ENCODE measurements at places on chromosomes 4 and X.

- peak; percentile 7 for DNase-seq
Measured at GRCh38 chrX:151082077-151082948, 94.1 kb upstream of the GPR50 start.

DNA sequence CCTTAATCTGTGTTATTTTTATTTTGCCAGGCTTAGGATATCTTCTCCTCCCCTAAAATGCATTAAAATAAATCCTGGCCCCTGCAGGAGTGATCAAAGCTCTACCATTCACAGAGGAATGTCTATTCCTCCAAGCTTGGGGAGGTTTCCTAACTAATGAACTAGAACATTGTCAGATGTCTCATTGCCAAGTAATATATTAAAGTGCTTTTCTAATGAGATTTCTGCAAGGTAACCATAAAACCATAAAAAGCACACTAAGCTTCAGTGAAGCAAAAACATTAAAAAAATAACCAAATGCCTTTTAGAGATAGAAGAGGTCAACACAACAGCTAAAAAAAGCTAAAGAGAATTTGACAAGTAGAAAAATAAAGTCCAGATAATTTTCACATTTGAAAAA, 34.8 kb downstream of the IGFBP7 start:
- DNase-seq, result no peak

DNA sequence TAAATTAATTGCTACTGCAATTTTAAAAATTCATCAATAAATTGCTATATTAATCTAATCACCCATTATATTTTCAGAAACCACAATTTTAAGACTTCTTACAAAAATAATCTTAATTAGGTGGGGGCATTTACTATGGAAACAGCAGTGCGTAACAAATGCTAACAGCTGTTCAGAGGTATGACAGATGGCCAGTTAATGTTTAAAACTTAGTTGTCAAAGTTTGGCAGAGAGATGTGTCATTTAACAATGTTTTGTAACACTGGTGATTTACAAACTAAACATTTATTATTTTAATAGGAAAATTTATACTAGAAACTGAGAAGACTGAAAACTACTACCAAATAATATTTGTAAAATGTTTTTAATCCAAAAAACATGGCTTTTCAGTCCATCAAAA, 85.2 kb upstream of the GPR34 start:
- no peak for DNase-seq

GRCh38 chr4:112951362-112952312, 97.8 kb upstream of the ANK2 start:
- DNase-seq, result no peak

GRCh38 chrX:39907964-39908661, 189.6 kb downstream of the BCOR start:
- DNase-seq, result peak; percentile 33

DNA sequence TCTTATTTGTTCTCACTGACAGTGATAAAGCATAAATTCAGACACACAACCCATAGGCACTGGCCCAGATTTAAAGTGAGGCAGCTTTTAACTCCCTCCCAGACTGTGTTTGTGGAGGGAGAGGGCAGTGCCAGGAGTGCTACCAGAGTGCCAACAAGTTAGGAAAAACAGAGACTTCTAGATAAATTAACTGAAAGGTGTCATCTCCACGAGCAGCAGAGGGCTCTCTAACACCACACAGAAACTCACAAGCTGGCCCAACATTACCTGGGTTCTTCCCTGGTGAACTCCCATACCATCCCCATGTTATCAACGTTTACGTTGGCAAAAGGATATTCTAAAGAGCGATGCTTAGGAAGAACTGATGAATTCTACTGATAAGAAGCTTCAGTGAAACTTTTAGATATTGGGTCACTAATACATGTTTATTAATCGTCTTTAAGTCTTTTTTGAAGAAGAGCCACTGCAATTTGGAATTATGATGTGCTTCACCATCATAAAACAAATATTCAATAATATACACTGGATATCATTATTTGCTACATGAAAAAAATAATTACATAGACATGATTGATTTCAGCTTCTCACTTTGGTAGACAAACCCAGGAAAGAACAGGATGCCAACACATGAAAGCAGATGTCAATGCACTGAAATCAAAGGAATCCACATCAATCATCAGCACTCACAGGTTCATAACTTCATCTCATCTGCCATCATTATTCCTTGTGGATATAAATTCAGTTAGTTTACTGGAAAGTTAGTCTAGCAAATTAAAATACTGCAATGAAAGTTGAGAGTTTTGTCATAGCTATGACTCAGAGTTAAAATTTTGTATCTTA, 121.2 kb upstream of the NAP1L5 start:
- DNase-seq, result no peak

- DNase-seq, result no peak
Measured at GRCh38 chr4:149292425-149293007, 523.1 kb downstream of the IQCM start.

GRCh38 chrX:118928151-118928550, 46.3 kb upstream of the LONRF3 start:
- no peak for DNase-seq

DNA sequence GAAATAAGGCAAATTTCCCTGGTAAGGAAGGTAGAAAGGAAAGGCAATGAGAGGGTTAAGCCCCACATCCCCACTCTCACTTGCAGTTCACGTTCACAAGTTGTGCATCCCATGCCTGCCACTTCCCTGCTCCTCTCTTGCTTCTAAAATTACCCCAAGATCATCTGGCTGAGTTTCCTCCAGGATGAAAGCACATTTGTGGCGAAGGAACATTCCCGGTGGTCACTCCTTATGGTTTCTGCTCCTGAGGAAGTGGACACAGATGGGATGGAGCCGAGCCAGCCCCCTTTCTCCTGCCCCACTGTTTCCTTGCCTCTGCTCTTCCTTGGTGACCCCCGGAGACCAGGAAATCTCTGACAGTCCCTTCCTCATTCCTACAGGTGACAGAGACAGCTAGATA, 37.5 kb downstream of the SPINK2 start:
- DNase-seq, result no peak

- no peak for DNase-seq
Measured at GRCh38 chr4:7505116-7505900, 70.6 kb upstream of the PSAPL1 start.

- no peak for DNase-seq
Measured at GRCh38 chr4:52374877-52375276, 284.2 kb downstream of the USP46 start.

DNA sequence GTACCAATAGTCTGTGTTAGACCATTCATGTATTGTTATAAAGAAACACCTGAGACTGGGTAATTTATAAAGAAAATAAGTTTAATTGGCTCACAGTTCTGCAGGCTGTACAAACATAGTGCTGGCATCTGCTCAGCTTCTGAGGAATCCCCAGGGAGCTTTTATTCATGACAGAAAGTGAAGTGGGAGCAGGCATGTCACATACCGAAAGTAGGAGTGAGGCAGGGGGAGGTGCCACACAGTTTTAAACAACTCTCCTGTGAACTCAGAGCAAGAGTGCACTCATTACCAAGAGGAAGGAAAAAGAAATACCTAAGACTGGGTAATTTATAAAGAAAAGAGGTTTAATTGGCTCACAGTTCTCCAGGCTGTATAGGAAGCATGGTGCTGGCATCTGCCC, 591.2 kb downstream of the PPP4R3C start:
- no peak for DNase-seq

- DNase-seq, result no peak
Measured at GRCh38 chr4:185722029-185722316, 90.0 kb downstream of the SORBS2 start.

- DNase-seq, result no peak
Measured at GRCh38 chr4:3677748-3678070, 88.5 kb upstream of the ADRA2C start.

DNA sequence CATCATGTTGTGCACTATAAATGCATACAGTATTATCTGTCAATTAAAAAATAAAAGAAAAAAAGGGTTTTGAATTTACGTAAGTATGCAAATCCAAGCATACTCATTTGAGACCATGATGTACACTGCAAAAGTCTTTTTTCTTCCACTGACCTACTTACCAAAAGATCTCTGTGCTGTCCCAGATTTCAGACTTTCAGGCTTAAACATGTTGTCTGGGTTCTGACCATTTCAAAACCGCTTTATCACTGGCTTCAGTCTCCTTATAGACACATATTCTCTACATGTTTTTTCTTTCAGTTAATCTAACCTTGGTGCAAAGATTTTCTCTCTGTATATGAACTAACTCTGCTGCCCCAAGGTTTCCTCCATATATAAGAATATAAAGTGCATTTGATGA, 58.6 kb upstream of the CXCL8 start:
- no peak for DNase-seq

GRCh38 chr4:133149932-133150471, 908 bp downstream of the PCDH10 start:
- no peak for DNase-seq

- no peak for DNase-seq
Measured at GRCh38 chr4:15238720-15239119, 189.1 kb upstream of the C1QTNF7 start.

DNA sequence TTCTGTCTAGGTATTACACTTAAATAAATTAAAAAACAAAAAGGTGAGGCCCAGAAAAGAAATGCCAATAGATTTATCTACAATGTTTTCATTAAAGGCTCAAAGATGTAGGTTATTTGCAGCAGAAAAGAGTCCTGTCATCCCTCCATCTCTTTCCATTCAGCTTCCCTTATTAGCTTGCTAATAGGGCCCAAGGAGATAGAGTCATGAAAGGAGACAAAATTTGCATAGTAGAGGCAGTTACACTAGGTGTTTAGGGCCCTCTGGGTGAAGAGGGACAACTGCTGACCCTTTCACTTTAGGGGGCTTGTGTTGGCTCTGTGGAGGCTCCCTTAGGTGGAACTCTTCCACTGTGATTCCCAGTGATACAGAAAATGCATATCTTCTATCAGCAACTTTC, 58.4 kb upstream of the TACR3 start:
- DNase-seq, result no peak

GRCh38 chr4:111492496-111492895, 652.8 kb upstream of the FAM241A start:
- no peak for DNase-seq

DNA sequence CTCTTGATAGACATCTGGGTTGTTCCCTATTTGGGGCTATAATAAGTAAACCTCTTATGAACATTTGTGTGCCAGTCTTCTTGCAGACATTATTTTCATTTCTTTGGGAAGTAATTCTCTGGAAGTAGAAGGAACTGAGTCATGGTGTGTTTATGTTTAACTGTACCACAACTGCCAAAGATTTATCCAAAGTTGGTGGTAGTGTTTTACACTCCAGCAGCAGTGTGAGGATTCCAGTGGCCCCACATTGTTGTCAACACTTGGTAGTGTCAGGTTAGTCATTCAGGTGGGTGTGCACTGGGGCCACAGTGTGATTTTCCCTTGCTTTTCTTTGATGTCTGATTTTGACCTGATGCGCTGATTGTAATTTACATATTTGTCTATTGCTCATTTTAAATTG, 5.0 kb upstream of the UVSSA start:
- DNase-seq, result no peak

GRCh38 chr4:38078590-38079421, 118.6 kb downstream of the PTTG2 start:
- no peak for DNase-seq

DNA sequence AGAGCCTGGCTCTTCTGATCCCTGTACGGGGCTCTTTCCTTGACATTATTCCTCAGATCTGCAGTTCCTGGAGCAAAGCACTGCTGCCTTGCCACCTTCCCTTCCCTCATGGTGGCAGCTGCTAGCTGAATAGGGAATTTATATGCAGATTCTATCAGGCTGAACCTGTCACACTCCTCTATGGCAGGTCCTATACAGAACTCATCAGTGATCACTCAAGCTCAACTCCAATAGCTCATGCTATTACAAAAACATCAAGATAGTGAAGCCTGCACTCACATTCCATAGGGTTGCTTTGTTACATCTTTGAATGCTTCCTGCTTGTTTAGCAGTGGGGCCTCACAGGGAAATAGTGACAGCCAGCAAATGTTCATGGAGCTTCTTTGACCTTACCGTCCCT, 71.7 kb downstream of the SLC2A9 start:
- no peak for DNase-seq

DNA sequence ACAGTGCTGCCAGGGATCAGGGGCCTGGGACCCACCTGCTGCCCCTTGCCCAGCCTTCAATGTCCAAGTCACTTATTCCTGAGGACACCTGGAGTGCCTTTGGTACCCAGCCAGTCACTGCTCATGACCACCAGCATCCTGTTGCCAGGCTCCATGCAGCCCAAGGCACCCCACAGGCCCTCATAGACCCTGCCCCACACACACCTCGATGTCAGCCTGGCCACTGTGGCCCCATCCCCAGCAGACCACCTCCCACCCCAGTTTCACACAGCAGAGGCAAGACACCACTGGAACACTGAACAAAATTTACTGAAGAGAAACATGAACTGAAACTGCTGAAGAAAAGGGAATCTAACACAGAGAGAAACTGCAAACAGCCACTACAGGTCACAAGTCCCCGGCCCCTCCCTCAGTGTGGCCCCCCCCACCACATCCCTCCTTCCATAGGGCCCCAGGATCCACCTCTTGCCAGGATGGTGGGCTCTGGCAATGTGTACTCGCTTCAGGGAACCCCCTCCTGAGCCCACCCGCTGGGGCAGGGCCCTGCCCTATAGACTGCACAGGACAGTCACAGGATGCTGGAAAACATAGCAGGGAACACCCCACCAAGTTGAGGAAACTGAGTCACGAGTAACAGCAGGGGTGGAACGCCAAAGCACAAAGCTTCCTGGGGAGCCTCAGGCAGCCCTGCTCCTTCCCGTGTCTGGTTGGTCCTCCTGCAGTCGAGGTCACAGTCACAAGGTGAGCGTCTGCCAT, 5.2 kb downstream of the PNMA5 start:
- no peak for DNase-seq

- DNase-seq, result no peak
Measured at GRCh38 chr4:165784672-165785071, 88.4 kb upstream of the TLL1 start.

- DNase-seq, result no peak
Measured at GRCh38 chrX:125291124-125291523, 28.5 kb upstream of the TEX13C start.

- DNase-seq, result no peak
Measured at GRCh38 chrX:51608126-51608525, 10.6 kb downstream of the CENPVL3 start.

DNA sequence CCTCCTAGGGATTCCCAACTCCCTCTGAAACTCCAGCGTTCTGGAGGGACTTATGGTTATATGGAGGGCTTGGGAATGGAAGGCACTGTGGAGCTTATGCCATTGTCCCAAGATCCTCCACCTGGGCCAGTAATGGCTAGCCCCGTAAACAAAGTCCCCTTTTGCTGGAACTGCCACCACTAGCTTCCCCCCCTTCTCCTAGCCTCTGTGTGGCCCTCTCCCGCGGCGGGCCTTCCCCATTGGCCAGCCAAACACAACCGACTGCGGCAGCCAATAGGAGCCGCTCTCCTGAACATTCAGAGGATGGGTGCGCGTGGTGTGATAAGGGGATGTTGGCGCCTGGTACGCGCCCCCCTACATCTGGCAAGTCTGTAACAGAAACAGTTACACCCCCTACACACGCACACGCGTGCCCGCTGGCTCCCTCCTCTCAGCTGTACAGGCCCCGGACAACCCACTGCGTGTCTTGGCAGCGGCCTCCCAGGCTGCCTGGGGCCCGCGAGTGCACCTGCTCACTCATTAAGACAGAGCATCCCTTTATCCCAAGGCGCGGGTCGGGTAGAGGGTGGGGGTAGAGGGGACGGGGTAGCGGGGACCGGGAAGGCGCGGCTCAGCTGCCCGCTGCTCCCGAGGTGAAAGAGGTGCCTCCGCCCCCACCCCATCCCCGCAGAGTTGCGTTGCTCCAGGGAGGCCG, 863 bp upstream of the RAB33A start:
- DNase-seq, result peak; percentile 58

All from caudate nucleus (tissue), 63 donors.